Gastroesophageal sphincter (tissue), 4 donors: ENCODE measurements at places on chromosomes 4 and X. TPM values are rescaled to one million over a fixed set of nuclear protein-coding genes. Genes with fewer than 3 reads are reported as not detected.

Gene CXCL9
- 0.13 TPM for total RNA-seq

- no peak for ATAC-seq
These were observed 195.2 kb upstream of the ANXA10 start for GRCh38 chr4:167897116-167897515.

- no peak for ATAC-seq
These were observed 466.2 kb downstream of the BCOR start for GRCh38 chrX:39631276-39632229.

Gene PFKFB1
- not detected for total RNA-seq

DNA sequence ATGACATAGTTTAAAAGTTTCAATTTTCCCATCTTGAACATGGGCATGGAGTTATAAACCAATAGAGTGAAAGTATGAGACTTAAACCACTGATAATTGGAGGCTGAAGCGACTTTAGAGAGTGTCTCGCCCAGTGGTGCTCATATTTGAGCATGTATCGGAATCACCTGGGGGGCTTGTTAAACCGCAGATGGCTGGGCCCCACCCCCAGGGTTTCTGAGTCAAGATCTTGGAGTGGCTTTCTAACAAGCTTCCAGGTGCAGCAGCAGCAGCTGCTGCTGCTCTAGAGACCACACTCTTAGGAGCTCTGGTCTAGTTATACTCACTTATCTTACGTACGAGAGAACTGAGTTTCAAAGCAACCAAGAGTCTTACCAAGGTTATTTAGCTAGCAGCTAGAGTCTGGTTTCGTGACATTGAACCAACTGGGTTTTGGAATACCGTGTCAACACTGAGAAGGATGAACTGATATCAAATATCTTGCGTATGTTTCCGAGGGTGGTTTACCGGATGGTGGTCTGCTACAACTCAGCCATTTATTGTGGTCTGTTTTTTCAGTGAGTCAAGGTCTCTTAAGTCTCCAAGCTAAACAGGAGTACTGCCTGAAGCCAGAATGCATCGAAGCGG is 5.9 kb downstream of the PHEX start:
- no peak for ATAC-seq

GRCh38 chr4:8727546-8728510 is 135.3 kb downstream of the CPZ start:
- ATAC-seq, result no peak

Gene XAGE3
- total RNA-seq, result not detected

Gene MAMLD1
- 3.6 TPM for total RNA-seq

DNA sequence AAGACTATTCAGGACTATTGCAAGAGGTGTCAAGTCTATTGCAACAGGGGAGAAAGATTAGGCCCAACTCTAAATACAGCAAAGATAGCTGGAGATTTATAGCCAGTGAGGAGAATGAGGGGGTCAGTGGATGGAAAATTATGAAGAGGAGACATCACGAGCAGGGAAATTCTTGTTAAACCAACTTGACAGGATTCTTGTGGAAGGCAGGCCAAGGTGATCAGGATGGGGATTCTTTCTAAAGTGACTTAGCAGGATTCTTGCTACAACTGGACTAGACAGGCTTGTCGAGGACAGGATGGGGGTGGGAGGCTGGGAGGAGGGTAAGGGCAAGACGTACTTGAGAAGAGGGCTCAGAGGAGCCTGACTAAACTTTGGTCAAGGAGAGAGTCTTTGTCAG is 89.0 kb downstream of the PHEX start:
- no peak for ATAC-seq

GRCh38 chrX:310621-311155 is 7.9 kb downstream of the GTPBP6 start:
- ATAC-seq, result no peak

DNA sequence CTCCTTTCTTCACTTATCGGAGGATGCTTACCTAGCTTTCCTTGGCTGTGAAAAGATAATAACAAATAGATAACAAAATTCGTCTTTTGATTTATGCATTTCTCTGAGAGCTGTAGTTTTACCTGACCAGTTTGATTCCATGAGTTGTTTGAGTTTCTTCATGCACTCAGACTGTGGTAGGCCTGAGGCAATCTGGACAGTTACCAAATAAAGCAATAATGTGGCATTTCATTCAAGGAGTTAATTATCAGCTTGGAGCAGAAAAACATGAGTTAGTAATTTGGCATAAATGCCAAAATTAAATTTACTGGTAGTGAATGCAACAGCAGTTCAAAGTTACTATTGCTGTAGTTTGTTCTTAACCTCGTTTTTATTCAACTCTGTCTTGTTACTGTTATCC is 53.5 kb downstream of the FABP2 start:
- no peak for ATAC-seq

Gene SOX3
- total RNA-seq, result not detected

- ATAC-seq, result no peak
These were observed 55.3 kb downstream of the EGF start for GRCh38 chr4:109967798-109968520.
